ENCODE measurements at places on chromosomes 6 and 20.
A peak's percentile ranks its signal among the peaks of the same experiment; 100 is the strongest.

GRCh38 chr20:48667481-48667880 lies 160.3 kb downstream of the PREX1 start:
- no peak for DNase-seq

GRCh38 chr20:33793011-33793931 lies 17.9 kb upstream of the CHMP4B start:
- no peak for DNase-seq

- peak; percentile 81 for DNase-seq
These were observed at the start of gene STK35 for GRCh38 chr20:2101057-2101864. TSS of gene STK35 (plus strand) at chr20:2101827. CDS start at chr20:2101882, 55 bp downstream.

GRCh38 chr6:31920811-31921210 lies 6.7 kb upstream of the C2 start:
- no peak for DNase-seq

DNA sequence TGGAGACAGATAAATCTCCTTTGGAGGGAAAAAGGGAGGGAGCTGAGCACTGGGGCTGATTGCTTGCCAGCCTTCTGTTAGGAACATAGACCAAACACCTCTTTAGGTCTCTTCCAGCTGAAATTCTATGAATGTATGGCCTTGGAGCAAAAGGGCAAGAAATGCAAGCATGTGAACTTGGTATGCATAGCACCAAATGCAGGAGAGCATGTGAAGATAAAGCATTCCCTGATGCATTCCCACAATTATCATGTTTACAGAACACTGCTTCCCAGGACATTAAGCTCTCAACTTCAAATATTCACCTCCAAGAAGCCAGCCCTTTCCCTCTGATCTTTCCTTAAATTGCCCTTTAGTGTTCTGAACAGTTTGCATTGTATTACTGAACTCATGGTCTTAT lies 15.6 kb downstream of the RIPOR2 start:
- no peak for DNase-seq

DNA sequence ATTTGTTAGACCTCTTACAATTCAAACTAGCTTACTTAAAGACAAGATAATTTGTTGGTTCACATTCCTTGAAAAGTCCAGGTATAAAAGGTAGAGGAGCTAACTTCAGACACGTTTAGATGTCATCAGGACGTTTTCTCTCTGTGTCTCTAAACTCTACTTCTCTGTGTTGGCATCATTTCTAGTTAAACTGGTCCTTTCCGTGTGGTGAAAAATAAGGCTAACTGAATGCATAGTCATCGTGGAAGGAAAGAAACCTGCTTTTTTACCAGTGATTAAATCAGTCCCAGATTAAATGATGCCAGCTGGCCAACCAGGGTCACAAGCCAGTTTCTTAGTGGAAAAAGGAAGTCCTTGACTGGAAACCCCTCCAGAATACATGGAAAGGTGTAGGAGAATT lies 168.4 kb upstream of the AHI1 start:
- no peak for DNase-seq

- no peak for DNase-seq
These were observed 42.7 kb downstream of the RIMS1 start for GRCh38 chr6:71929047-71929446.

GRCh38 chr6:149766156-149766769 lies 16.7 kb downstream of the PCMT1 start:
- DNase-seq = no peak

DNA sequence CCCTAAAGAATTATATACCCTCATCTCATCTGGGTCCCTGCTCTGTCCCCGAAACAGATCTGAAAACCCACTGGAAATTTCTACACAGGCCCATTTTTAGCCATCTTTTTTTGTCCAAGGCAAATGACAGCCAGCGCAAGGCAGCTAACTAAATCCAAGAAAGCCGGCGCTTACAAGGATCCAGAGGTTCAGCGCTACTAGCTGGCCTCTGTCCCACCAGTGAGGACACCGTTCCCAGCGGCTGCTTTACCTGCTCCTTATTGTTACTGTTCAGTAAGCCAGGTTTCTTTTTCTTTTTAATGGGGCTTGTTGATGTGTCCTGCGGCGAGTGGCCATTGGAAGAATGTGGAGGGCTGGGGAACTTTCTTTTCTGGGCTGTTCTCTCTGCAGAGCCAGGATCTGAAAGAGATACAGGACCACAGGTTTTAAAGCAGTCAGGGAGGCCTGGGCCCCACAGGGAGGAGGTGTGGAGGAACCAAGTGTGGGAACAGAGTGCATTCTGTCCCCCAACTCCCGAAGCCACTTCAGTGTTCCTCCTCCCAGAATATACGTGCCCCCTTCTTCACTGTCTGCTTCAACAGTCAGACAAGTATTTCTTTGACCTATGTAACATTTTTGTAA lies 46.6 kb downstream of the ZMYND8 start:
- DNase-seq = no peak

DNA sequence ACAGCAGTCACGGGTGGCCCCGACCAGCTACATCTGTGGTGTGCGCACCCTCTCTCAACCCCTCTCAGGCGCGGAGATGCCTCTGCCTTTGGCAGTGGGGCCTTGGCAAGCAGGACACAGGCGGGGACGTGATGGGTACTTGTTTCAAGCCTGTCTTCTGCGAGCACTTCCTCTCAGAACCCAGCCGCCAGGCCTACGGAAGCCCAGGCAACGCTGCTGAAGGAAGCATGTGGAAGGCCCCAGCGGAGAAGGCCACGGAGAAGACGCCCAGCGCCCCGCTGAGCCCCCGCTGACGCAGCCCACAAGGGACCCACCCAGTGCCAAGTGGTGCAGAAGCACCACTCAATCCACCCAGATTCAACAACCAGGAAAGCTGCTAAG lies 13.0 kb downstream of the SERPINB6 start:
- DNase-seq = no peak

DNA sequence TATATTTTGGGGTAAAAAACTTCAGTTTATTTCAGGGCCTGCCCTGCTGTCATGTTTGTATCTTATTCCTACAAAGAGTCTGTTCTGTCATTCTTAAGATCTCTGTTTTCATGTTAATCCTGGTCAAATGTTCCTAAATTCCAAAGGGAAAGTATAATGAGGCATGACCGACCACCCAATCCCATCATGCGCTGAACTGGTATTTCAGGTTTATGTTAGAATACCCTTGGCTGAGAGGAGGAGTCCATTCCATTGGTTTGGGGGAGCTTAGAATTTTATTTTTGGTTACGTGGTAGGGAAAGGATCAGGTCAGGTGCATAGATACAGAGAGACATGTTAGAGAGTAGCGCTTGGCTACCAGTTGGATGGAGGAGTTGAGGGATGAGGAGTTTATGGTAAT lies 25.7 kb downstream of the CFAP61 start:
- no peak for DNase-seq

DNA sequence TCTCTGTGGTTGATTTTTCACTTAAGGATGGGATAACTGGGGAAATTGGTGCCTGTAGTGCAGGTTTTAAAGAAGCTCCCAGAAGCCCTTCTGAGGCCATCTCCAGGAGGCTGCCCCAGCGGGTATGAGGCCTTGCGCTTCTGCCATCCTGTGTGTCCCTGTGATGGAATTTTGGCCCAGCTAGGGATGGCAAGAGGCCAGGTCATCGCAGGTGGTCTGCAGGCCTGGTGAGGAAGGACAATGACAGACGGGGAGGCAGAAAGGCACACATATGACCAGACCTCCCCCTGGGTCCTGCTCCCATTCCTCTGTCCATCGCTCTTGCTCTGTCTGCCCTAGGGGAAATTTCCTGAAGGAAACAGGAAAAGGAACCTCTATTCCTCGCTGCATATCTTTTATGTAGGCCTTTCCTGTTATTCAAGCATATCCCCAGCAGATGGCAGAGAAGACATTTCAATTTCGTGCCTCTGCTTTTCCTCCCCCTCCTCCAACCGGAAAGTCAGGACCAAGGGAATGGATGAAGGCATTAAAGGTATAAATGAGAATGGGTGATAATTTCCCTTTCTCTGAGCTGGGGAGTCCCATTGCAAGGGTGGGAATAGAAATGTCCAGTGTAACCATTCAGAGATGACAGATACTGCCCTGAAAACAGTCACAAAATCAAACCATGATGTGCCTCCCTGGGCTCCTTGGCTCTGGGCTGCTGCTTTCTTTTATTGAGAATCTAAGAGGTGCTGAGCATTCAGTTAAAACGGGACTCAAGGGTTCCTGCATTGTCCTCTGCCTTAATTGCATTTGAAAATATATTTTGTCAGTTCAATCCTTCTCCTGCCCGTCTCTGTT lies 17.6 kb upstream of the HLA-F start:
- no peak for DNase-seq

DNA sequence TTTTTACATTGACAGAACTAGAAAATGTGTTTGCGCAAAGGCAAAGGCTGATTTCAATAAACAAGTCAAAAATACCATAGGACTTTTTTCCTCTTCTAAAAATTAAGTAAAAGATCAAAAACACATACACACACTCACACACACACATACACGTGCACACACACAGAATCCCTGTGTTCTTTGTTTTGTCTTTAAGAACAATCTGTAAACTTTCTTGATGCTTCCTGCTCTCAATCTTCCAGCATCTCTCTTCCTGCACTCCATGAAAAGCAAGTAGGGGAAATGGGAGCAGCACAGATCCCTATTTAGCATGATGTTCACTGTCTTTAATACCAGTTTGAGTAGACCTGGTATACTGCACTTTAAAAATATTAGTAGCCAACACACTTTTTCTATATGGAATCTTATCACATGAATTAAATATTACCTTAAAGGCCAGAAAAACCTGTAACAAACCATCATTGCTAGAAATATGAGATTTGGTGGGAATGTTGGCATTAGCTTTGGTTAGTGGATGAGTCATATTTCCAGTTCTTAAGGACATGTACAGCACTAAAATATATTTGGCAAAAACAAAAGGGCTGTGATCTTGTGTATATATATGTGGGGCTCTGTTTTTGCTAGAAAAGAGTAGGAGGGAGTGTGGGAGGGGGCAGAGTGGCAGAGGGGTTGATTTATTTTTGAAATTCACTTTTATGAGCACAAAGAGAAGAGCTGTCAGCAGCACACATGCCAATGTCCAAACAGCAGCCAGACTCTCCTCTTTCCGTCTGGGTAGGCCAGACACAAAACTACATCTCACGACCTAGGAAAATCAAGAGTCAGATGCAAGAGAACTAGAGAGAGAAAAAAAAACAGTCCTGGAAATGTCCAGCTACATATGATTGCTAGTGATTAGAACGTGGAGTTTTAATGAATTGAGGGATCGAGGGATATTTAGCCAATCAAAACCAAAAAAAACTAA lies 4.6 kb downstream of the PTPRK start:
- no peak for DNase-seq

GRCh38 chr6:71414486-71414885 lies 125.9 kb downstream of the OGFRL1 start:
- no peak for DNase-seq

- no peak for DNase-seq
These were observed 341.6 kb downstream of the PRKN start for GRCh38 chr6:162385980-162386379.

DNA sequence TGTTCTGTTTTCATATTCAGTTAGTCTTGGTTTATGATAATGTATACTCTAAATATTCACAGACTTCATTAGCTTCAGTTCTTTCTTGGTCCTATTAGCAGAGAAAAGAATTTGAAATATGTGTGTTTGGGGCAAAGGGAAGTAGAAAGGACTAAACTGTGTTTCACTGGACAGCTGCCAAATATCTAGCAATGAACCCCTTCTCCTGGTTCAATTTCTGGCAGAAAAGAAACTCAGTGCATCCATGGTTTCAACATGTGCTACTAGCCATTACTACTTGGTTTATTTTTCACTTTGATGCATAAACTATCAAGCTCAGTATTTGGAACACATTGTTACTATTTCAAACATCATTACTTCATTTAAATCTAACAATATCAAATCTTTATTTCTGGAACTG lies 43.6 kb downstream of the FBXL4 start:
- no peak for DNase-seq

GRCh38 chr6:19712012-19712688 lies 125.0 kb upstream of the ID4 start:
- no peak for DNase-seq

- no peak for DNase-seq
These were observed 651.3 kb downstream of the KIF16B start for GRCh38 chr20:15921930-15922329.

- no peak for DNase-seq
These were observed 503.2 kb upstream of the ID4 start for GRCh38 chr6:19333936-19334335.

DNA sequence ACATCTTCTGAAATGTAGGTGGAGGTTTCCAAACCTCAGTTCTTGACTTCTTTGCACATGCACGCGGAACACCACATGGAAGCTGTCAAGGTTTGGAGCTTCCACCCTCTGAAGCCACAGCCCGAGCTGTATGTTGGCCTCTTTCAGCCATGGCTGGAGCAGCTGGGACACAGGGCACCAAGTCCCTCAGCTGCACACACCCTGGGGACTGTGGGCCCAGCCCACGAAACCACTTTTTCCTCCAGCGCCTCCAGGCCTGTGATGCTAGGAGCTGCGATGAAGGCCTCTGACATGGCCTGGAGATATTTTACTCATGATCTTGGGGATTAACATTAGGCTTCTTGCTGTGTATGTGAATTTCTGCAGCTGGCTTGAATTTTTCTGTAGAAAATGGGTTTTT lies 68.7 kb downstream of the RNF217 start:
- no peak for DNase-seq

GRCh38 chr6:167710363-167710920 lies 116.3 kb upstream of the AFDN start:
- no peak for DNase-seq

DNA sequence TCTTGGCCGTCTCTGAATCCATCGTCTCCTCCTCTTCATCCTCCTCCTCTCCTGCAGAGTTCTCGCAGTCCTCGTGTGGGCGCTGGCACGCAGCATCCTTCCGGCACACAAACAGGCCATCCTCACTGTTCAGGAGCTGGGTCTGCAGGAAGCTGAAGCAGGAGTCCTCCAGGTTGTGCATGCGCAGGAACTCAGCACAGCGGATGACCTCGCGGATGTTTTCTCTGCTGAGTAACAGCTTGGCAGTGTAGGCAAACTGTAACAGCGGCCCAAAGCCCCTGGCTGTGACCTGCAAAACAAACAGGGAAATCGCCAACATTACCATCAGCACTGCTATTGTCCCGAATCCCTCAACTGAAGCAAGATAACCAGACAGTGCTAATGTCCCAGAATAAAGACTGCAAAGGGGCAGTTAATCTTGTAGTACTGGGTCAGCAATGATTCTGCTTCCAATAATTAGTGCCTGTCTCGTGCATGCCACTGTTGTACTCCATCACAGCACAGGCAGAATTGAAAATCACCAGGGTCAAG lies 57.4 kb downstream of the GJA10 start:
- no peak for DNase-seq

DNA sequence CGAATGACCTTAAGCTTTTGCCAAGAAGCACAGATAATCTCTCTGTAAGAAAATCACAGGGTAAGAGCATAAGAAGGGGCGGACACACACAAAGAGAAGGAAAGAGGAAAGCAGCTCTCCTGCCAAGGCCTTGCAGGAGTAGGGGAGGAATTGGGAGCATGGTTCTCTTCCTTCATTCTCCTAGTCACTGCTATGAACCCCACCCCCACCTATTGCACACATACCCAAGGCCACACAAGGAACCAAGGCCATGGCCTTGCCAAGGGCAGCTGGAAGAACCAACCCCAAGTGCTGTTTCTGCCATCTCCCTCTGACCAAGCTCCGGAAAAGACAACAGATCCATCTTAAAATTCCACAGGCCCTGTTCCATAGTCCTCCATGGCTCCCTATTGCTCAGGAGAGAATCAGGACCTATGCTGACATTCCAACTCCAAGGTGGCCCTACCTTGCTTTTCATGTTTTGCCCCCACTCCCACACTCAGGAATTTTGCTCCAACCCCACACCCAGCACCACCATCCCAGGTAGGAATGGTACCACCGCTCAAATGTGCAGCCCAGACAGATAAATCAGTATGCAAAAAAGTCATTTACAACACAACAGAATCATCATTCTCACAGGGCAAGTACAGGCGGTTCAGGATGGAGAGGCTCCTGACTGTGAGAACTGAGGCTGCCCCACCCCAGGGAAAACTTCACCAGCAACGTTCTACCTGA lies 31.3 kb downstream of the TRAM2 start:
- no peak for DNase-seq

All from activated CD4-positive, alpha-beta T cell treated with anti-CD3 and anti-CD28 coated beads, Interleukin-2, amount 50 U/mL, for 48 hours (primary cell).